ENCODE measurements at places on chromosomes 11 and 22.
A peak's percentile ranks its signal among the peaks of the same experiment; 100 is the strongest.

DNA sequence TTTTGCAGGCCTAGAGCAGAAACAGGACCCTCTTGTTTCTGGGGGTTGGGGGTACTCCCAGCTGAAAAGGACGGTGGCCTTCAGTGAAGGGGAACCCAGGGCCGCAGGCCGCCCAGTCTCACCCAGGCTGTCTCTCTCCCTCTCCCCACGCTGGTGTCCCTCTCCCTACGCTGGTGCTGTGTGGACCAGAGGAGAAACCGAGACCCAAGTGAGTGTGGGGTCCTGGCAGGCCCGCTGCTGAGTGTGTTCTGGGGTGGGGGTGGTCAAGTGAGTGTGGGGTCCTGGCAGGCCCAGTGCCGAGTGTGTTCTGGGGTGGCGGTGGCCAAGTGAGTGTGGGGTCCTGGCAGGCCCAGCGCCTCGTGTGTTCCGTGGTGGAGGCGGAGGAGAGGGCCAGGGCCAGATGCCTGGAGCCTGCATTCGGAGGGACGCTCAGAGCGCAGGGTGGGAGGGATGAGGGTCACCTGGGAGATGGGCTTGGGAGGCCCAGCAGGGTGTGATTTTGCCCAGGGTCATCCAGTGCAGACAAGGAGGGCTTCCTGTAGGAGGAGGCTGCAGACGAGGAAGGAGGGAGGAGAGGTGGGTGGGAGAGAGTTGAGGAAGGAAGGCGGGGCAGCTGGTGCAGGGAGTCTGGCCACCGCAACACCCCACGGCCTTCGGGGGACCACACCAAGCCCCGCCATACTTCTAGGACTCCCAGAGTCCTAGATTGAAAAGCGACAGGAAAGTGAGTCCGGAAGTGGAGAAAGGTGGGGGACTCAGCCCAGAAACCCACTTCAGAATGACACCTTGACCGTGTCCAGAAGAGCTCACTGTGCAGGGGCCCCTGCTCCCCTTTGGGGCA lies 10.3 kb downstream of the TNNT3 start:
- no peak for DNase-seq

DNA sequence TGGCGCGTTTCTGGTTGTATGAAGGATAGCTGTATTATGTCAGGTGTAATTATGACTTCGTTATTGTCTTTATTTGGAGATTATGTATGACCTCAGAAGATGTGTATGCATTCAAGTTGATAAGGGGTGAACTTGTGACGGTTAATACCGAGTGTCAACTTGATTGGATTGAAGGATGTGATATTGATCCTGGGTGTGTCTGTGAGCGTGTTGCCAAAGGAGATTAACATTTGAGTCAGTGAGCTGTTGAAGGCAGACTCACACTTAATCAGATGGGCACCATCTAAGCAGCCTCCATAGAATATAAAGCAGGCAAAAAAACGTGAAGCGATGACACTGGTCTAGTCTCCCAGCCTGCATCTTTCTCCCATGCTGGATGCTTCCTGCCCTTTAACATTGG lies 15.3 kb upstream of the CD82 start:
- no peak for DNase-seq

DNA sequence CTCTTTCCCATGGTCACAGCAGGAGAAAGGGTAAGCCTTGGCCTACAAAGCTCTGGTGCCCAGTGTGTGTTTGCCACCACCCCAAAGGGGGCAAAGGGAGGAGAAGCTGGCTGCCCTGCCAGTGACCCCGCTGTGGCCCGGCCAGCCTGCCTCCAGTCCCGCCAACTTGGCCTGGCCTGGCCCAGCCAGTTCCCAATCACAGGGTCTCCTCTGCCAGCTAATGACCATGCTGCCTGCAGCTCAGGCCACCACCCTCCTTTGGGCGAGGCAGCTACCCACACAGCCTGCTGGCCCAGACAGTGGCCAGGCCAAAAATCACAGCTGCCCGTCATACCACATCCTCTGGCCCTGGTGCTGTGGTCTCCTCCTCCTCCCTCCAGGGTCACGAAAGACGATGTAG lies 5.1 kb downstream of the GDPD5 start:
- no peak for DNase-seq

DNA sequence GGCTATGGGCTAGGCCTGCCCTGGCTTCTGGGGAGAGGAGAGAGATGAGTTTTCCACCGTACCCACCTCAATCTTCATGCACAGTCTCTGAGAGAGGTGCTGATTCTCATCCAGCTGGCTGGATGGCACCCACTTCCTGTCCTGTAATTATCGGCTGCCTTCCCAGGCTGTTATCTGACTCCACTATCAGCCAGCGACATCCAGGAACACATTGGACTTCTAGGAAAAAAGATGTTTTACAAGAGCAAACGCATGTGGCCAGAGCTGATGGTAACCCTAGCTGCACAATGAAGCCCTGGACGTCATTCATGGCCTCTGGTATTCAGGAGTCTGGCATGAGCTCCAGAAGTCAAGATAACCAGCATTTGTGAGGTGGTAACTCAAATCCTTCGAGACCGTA lies 137.4 kb downstream of the EHF start:
- no peak for DNase-seq

DNA sequence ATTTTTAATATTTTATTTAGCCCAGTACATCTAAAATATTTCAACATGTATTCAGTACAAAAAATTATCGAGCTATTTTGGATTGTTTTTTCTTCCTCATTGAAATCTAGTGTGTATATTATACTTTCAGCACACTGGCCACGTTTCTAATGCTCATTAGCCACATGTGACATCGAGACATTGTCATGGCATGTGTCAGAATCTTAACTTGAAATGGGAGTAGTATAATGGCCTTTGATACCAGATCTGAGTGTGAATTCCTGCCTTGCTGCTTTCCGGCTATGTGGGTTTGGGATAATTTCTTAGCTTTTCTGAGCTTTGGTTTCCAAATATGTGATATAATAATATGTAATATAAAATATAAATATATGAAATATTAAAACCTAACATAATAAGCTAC lies 54.3 kb downstream of the BCL2L13 start:
- DNase-seq = no peak

GRCh38 chr22:22213231-22213630 lies 31.4 kb upstream of the VPREB1 start:
- no peak for DNase-seq

DNA sequence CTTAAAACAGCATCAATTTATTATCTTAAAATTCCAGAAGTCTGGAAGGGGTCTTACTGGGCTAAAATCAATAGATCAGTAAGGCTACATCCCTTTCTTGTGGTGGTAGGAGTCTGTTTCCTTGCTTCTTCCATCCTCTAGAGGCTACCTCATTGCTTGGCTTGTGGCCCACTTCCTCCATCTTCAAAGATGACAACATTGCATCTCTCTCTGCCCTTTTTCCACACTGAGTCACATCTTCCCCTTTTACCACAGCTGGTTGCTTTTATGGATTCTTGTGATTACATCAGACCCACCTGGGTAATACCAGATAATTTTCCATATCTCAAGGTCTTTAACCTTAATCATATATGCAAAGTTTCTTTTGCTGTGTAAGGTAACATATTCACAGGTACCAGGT lies 60.9 kb downstream of the GRIA4 start:
- no peak for DNase-seq

DNA sequence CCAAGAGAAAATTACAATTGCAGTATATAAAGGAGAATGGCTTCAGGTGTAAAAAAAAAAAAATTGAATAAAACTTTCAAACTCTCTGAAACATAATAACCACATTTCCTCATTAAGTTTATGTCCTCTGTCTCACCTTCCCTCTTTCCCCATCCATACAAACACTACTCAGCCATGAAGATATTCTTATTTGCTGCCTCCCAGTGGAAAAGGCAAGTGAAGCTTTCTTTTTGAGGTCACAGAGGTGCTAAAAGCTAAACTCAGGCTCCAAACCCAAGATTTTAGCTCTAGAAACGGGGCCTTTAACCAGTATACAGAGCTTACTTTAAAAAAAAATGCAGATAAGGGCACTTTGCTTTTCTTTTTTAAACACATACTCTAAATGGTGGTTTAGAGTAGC lies 1568.5 kb downstream of the FAM181B start:
- DNase-seq = no peak

GRCh38 chr11:3160252-3161031 lies 4.7 kb downstream of the OSBPL5 start:
- peak; percentile 22 for DNase-seq

DNA sequence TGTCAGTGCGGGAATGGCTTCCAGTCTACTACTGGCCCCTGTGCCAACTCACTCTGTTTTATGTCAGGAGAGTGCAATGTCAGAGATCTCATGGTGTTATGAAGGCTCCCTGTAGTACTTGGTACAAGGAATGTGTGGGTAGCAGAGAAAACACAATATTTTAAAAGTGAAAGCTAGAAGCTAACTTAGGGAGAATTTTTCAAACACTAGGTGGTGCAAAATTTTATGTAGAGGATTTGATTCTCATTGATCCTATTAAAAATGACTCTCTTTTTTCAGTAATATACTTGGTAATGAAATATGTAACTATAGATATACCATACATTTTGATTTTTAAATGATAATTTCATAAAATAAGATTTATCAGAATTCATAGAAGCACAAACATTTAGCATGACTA lies 134.7 kb downstream of the JRKL start:
- DNase-seq = no peak

GRCh38 chr22:21876486-21877176 lies 9.2 kb upstream of the MAPK1 start:
- DNase-seq = no peak

- DNase-seq = no peak
These were observed 19.8 kb upstream of the GNB1L start for GRCh38 chr22:19874307-19875060.

DNA sequence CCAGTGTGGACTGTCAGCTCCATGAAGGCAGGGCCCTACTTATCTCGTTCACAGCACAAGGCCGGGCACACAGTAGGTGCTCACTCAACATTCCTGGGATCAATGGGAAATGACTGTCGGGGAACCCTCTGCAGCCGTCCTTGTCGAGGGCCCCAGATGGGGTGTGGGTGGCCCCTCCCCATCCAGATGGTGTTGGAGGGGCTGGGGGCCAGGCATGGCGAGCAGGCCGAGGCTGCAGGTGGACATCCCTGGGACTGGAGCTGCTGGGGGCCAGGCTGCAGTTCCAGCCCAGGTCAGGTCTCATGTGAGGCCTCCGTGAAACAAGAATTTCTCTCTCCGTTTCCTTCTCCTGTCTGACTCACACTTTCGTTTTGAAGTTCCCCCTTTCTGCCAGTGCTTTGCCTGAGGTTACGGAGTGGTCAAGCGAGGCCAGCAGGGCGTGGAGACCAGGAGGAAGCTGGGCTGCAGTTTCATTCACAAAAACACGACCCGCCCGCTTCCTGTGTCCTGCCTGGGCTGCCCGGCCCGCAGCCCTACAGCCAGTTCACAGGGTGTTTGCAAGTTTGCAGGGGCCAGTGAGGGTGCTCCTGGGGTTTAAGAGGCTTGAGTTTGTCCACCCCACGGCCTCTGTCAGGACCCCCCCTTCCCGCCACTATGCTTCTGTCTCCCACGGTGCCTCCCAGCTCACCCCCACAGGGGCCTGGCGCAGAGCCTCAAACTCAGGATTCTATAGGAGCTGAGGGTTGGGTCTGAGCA lies 4.5 kb downstream of the MYEOV start:
- no peak for DNase-seq

- DNase-seq = no peak
These were observed 220.8 kb upstream of the SNX19 start for GRCh38 chr11:131137046-131137445.

GRCh38 chr11:118916842-118917388 lies 8.8 kb downstream of the BCL9L start:
- no peak for DNase-seq
